ENCODE measurements at places on chromosomes 6 and 20. TPM values are rescaled to one million over a fixed set of nuclear protein-coding genes. Genes with fewer than 3 reads are reported as not detected.

GRCh38 chr6:105587349-105588122, 184.7 kb upstream of the PREP start:
- DNase-seq: no peak

DNA sequence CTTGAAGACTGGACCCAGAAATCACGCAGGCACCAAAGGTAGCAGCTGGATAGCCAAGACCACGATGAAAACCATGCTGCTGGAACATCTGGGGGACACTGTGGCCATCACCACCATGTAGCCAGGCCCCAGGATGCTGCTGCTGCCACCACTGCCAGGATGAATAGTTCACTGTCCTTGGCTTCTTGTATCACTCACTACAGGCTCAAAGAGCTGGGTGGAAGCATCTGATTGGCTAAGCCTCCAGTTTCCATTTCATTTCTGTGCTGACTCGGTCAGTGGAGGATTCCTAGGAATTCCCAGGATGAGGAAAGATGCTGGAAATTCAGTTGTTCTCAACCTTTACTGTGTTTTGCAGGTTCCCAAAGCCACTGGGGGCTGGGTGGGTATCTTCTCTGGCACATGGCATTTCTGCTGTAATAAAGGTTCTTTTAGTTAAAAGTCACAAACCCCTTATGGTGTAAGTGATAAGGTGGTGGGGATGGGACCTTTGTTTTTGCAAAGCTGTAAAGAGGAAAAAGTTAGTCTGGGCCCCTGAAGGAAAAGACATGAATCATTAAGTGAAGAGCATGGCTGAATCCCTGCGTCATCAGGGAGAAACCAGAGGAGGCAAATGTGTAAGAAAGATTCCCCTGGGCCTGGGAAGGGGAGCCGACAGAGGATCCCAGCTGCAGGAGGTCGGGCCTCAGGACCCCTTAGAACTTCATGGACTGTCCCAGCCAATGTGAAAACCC, 75.6 kb upstream of the RNF24 start:
- DNase-seq: no peak

GRCh38 chr20:21548390-21549035, 34.6 kb upstream of the NKX2-2 start:
- no peak for DNase-seq

- no peak for DNase-seq
Measured at GRCh38 chr6:165599596-165600487, 63.2 kb downstream of the PDE10A start.

DNA sequence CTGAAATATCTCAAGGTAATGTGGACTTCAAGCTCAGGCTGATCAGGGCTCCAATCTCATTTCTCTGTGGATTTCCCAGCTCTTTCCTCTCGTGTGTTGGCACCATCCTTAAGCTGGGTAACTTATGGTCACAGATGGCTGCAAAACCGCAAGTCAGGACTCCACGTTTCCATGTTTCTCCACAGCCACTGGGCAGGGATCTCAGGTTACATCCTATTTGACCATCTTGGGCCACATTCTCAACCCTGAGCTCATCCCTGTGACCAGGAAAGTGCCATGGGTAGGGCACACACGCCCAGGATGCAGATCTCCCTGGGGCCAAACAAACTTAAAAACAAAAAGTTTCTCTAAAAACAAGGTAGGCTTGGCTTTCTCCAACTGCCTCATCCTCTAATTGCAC, 15.4 kb downstream of the RPS6KA2 start:
- no peak for DNase-seq

- no peak for DNase-seq
Measured at GRCh38 chr20:55919319-55919718, 86.0 kb downstream of the CBLN4 start.

GRCh38 chr6:25042536-25042935, 106.8 kb upstream of the RIPOR2 start:
- DNase-seq: no peak

DNA sequence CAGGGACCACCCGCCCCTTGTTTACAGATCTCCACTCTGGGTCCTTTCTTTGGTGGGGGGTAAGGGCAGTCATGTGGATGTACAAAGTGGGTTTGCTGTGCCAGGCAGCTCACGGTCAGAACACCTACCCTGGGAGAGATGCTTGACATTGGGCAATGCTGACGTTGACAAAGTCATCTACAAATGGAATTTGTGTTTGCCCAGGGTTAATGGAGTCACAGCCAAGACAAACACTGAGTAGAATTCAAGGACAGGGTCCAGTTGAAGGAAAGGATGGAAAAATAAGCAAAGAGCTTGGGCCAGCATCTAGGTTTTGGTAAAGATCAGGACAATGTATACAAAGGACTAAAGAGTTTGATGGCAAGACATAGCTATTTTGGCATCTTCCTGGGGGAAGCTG, 54.7 kb downstream of the MOCS1 start:
- no peak for DNase-seq

- DNase-seq: no peak
Measured at GRCh38 chr6:148157841-148158240, 184.8 kb upstream of the SASH1 start.

TUBB2B gene
- total RNA-seq: 2.9 TPM

CASS4 gene
- total RNA-seq: 0.53 TPM

HTR1B gene
- total RNA-seq: 0.13 TPM

ZDHHC14 gene
- 6.1 TPM for total RNA-seq

CAP2 gene
- 2.9 TPM for total RNA-seq

TSBP1 gene
- not detected for total RNA-seq

TASP1 gene
- 7.7 TPM for total RNA-seq

LY6G6C gene
- 0.53 TPM for total RNA-seq

NR2E1 gene
- not detected for total RNA-seq
